ENCODE measurements at places on chromosomes 2 and 18.

- DNase-seq, result no peak
These were observed 123.3 kb downstream of the PRKCE start for GRCh38 chr2:45774688-45775244.

GRCh38 chr2:49973917-49974368 lies 819.6 kb upstream of the FSHR start:
- DNase-seq, result no peak

DNA sequence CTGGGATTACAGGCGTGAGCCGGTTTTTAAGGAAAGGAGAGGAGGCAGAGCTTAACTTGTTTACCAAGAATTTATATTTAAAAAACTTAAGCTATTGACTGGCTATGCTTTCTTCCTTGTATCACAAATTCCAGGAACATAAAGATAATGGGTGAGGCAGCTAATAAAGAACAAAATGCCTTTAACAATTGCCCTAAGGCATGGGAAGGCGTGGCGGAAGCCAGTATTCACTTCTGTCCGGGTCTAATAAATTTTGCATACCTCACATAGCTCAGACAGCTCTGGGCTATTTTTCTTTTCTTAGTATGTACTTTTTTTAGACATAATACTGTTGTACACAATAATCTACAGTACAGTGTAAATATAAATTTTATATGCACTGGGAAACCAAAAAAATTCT lies 1.0 kb upstream of the LDAH start:
- no peak for DNase-seq

DNA sequence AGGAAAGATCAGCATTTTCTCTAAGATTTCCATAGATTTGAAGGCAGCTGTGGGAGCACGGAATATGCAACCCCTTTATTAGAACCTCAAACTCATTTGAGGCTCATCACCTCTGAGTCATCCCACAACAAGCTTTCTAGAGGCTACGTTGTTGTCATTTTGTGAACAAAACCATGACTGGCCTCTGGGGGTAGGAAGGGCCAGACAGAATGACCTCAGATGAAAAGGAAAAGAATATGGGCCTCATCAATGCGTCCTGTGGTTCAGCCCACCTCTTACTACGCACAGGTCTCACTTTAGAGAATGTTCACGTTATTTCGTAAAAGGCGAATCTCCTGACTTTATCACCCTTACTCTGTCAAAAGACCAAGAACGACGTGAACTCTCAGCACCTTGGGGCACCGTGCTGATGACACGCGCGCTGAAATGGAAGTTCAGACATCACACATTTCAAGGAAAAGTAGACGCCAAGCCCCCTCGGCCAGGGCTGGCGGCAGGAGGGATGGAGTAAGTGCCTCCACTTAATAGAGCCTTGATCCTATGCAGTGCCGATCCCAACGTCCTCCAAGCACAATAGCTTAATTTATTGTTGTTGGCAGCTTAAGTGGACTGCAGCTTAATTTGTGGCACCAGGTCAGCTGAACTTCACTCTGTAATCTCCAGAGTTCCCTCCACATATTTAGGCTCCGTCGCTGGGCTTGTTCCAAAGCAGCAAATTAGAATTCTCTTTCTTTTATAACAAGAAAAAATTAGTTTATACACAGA lies 208.3 kb downstream of the EIPR1 start:
- no peak for DNase-seq

Measured in HuH-7.5 (cell line).